ENCODE measurements at places on chromosomes 12 and 14.

DNA sequence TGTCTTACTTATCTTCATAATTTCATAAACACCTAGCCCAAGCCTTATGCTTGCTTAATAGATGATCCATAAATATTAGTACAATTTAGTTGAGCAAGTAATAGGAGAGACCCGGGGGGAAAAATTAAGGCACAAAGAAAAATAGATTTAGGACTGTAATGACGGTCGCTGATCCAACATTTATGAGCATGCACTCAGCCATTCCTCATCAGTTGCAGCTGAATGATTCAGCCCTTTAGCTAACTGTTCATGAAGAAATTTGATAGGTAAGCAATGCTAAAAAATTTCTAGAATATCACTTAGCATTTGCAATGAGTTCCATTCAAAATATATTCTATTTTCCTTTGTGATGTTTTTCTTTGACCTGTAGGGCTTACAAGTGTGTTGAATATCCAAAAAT, 163.2 kb downstream of the PTPRO start:
- DNase-seq = no peak

GRCh38 chr14:90161129-90161528, 95.2 kb upstream of the PSMC1 start:
- no peak for DNase-seq

DNA sequence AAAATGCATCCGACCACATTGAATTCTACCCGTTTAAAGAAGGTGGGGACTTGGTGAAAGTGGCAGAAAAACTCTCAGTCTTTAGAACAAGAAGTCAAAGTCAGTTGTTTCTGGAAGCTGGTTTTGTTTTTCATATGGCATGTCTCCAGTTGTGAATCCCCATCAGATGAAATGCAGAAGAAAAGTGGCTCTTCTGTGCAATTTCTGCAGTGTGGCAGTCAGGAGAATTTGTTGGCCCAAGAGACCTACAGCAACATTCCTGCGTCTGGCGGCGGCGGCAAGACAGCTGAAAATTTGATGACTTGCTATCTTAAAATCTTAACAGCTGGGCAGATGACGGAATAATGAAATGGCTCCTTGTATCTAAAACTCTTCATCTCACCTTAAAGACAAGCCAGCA, 201.5 kb downstream of the FOXN3 start:
- DNase-seq = no peak

- no peak for DNase-seq
Observed at GRCh38 chr12:110575326-110575725, 7.8 kb downstream of the PPTC7 start.

DNA sequence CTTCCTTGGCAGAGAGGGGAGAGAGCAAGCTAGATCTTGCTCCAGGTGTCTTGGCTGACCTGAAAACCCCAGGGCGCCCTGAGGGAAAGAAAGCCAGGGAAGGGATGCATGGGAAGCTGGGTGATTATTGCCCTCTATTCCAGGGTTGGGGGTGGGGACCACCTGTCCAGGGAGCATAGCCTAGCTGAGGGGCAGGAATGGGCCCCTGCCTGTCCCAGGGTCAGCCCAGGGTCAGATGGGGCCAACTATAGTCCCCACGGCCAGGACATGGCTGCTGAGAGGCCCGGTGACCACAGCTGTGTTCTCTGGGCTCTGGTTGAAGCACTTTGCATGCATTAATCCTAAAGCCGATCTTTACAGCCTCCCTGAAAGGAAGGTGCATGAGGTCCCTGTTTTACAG, 30.1 kb upstream of the ZFP36L1 start:
- no peak for DNase-seq
